ENCODE measurements at places on chromosomes 11 and 22. TPM values are rescaled to one million over a fixed set of nuclear protein-coding genes. Genes with fewer than 3 reads are reported as not detected.
A peak's percentile ranks its signal among the peaks of the same experiment; 100 is the strongest.

TMEM25 gene
- 8.2 TPM for total RNA-seq

DNA sequence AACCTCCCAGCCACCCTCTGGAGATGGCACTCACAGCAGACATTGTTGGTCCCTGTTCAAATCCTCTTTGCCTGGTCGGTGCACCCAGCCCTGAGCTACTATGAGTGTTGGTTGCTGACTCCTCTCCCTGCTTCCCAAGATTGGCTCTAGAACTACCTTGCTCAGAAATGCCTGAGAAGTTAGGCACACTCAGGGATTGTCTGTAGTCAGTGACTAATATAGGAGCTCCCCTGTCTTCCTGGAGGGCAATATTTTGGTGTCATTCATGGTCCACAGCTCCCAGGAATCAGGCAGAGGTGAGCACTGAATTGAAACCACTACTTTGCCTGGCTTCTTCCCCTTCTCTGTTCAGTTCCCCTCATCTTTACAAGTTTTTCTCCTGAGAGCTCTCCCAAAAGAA lies 325.9 kb downstream of the MIAT start:
- H3K4me3 ChIP-seq = no peak overlapping the region
- no peak overlapping the region for H3K27ac ChIP-seq
- no peak for ATAC-seq
- H3K27me3 ChIP-seq = peaks cover 21% of the 10 kb centered on the region
- no peaks in the 10 kb centered on the region for H3K36me3 ChIP-seq
- no peaks in the 10 kb centered on the region for H3K4me1 ChIP-seq

CRYAB gene
- not detected for total RNA-seq

- H3K27ac ChIP-seq = no peak overlapping the region
- no peaks in the 10 kb centered on the region for H3K4me1 ChIP-seq
- ATAC-seq = peak; percentile 12
- H3K4me3 ChIP-seq = no peak overlapping the region
- no peaks in the 10 kb centered on the region for H3K27me3 ChIP-seq
These were observed 77.9 kb downstream of the BTBD10 start for GRCh38 chr11:13384908-13385640.

DNA sequence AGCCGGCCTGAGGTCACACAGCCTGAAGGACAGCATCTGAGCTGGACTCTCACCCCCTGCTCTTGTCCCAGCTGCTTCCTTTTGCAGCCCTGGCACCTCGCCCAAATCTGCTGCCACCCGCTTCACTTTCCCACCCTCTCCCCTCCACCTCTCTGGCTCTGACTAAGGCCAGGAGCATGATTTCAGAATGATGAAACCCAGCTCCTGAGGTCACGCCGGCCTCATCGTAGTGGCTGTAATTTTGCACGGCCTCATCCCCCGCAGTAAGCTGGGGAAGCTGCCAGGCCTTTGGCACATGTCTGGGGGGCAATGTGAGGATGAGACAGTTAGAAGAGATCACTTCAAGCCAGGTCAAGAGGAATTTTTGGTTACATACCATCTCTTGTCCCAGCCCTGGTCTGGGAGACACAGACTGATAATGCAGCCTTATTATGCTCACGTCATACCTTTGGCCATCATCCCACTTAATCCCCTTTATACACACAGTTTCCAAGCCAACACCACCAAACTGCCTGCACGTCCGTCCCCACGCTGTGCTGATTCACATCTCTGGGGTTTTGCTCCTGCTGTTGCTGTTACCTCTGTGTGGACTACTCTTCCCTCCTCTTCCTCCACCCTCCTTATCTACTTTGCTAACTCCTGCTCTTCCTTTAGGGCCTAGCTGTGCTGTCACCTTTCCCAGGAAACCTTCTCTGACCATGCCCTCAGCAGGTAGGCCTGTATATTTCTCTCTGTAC lies 58.1 kb downstream of the CHRDL2 start:
- ATAC-seq = no peak
- no peaks in the 10 kb centered on the region for H3K27me3 ChIP-seq
- no peak overlapping the region for H3K27ac ChIP-seq
- no peaks in the 10 kb centered on the region for H3K36me3 ChIP-seq

GRCh38 chr11:114110952-114111947 lies 51.7 kb downstream of the ZBTB16 start:
- H3K27me3 ChIP-seq = no peaks in the 10 kb centered on the region
- peaks cover 8% of the 10 kb centered on the region for H3K4me1 ChIP-seq
- H3K4me3 ChIP-seq = no peak overlapping the region
- ATAC-seq = no peak

GRCh38 chr11:47136921-47137320 lies 39.8 kb downstream of the ARFGAP2 start:
- ATAC-seq = no peak
- H3K4me1 ChIP-seq = no peaks in the 10 kb centered on the region
- no peaks in the 10 kb centered on the region for H3K27me3 ChIP-seq

GRCh38 chr22:27994481-27995331 lies 75.7 kb upstream of the PITPNB start:
- no peak for ATAC-seq
- H3K4me3 ChIP-seq = no peak overlapping the region
- no peaks in the 10 kb centered on the region for H3K36me3 ChIP-seq
- peak overlapping the region; percentile 6 for H3K27ac ChIP-seq
- no peaks in the 10 kb centered on the region for H3K27me3 ChIP-seq
- H3K4me1 ChIP-seq = no peaks in the 10 kb centered on the region

OR52A1 gene
- 0.03 TPM for total RNA-seq

GRCh38 chr11:78025378-78025777 lies 2.3 kb upstream of the KCTD14 start:
- ATAC-seq = no peak
- H3K4me1 ChIP-seq = no peaks in the 10 kb centered on the region
- no peak overlapping the region for H3K4me3 ChIP-seq
- H3K27me3 ChIP-seq = peaks cover 14% of the 10 kb centered on the region
